Left hindlimb (tissue), 1 donor: ENCODE measurements at places on chromosomes 12 and 14.

DNA sequence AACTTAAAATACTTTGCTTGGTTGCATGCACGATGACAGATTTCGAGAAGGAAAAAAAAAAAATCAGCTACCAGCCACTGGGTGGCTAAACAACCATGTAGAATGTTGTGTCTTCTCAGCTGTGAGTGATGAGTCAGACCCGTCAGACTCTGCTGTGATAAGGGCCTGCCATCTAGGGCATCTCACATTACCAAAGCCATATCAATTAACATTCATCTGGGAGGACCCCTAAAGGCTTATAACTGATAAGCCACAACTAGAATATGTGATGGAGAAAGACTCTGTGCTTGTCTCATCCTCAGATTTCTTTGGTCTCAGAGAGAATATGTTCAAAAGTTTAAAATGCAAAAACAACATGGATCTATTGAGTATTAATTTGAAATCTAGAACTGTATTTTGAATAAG is 111.5 kb downstream of the PAX9 start:
- DNase-seq: no peak

DNA sequence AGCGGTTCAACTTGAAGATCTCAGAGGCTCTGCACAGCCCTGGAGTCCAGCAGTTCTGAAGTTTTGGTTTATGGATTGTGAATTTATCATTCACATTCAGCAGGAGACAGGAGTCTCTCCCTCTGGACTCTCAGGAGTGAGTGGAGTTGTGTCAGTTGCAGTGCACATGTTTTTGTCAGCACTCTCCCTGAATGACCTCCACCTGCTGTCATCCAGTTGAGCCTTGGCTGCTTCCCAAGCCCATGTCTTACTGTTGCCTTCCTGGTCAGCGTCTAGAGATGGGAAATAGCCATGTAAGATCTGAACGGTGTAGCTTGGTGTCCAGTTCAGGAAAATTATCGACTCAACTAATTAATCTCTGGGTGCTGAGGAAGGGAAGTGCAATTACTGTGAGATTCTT is 133.2 kb downstream of the PRKCH start:
- no peak for DNase-seq

- peak; percentile 51 for DNase-seq
These were observed 1.5 kb downstream of the WNK1 start for GRCh38 chr12:753611-754472.

GRCh38 chr12:123151457-123152454 is 866 bp upstream of the PITPNM2 start:
- DNase-seq: no peak

- peak; percentile 68 for DNase-seq
These were observed 89.1 kb upstream of the STAC3 start for GRCh38 chr12:57340104-57340503.

GRCh38 chr14:50023671-50024490 is 92.5 kb downstream of the VCPKMT start:
- no peak for DNase-seq

- no peak for DNase-seq
These were observed 21.6 kb upstream of the BLTP3B start for GRCh38 chr12:100164153-100164704.

GRCh38 chr14:68492381-68493151 is 300.3 kb downstream of the ZFP36L1 start:
- no peak for DNase-seq

GRCh38 chr12:1553987-1554982 is 40.1 kb downstream of the FBXL14 start:
- DNase-seq: no peak

GRCh38 chr12:51852404-51853137 is 4.1 kb upstream of the FIGNL2 start:
- DNase-seq: no peak

GRCh38 chr14:89332031-89332430 is 85.0 kb downstream of the FOXN3 start:
- DNase-seq: no peak

GRCh38 chr14:105092171-105093037 is 27.2 kb upstream of the GPR132 start:
- peak; percentile 56 for DNase-seq

DNA sequence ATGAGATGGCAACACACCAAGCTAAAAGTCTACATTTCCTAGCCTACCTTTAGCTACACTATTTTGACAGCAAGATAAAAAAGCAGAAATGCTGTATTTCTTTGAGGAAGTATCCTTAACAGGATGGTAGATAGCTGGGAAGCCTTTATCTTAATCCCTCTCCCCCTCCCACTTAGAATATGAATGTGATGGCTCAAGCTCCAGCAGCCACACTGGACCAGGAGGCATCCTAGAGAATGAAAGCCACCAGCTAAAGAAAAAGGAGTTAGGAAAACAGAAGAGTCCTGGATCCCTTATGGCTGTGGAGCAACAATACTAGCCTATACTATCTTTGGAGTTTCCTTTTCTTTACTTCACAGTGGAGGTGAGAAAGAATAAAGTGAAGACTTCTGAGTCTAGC is 15.1 kb downstream of the NAP1L1 start:
- DNase-seq: no peak

GRCh38 chr14:67387195-67387594 is 24.8 kb downstream of the PLEK2 start:
- no peak for DNase-seq

GRCh38 chr12:100793182-100793581 is 1.4 kb upstream of the ANO4 start:
- DNase-seq: no peak

GRCh38 chr12:58502226-58502625 is 418.1 kb downstream of the LRIG3 start:
- no peak for DNase-seq

DNA sequence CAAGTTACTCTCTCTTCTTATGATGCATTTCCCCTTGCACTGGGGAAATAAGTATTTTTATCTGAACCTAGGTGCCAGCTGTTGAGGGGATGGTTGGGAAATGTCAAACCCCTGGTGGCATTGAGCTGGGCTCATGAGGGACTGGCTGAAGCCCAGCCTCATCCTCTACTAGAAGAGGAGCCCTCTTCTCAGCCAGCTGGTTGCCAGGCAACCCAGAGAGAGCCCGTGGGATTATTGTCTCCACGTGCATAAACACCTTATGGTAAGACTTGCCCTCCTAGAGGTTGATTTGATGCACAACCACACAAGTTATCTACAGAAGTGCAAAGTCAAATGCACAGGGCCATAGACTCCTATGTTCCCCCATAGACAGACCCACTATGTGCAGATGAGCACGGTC is 89.8 kb downstream of the WSCD2 start:
- DNase-seq: no peak

GRCh38 chr12:101759396-101760047 is 20.3 kb upstream of the SYCP3 start:
- no peak for DNase-seq

DNA sequence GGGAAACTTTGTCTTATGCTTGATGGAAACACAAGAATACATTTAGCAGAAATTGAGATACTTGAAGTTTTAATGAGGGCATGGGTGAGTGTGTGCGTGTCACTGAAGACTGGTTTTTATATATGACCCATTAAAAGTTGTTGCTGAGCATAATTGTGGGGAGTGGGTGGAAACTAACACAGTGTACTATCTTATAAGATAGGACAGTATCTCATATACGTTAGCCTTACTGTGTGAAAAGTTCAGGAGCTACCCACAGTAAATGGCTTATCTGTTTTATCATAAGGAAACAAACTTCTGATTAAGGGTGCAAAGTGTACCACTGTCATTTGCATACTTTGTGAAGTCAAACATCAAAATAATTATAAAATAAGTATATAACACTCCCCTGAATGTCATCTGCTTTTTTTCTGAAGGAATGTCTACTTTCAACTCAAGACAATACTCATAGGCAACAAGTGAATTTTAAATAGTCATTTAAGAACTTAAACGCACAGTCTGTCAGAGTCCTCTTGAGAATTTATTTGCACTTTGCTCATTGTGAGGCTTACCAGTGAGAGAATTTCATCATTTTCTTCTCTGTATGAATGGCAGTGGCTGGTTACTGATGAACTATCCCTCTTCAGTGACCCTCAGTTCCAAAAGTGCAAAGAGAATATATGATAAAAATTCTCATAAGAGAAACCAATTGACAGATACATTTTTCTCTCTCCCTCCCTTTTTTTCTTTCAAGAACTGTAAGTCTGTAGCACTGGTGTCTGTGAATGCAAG is 4.2 kb downstream of the PDE3A start:
- no peak for DNase-seq

- DNase-seq: no peak
These were observed 113.2 kb downstream of the CAND1 start for GRCh38 chr12:67382241-67382871.
